ENCODE measurements at places on chromosomes 13 and 19. TPM values are rescaled to one million over a fixed set of nuclear protein-coding genes. Genes with fewer than 3 reads are reported as not detected.

DNA sequence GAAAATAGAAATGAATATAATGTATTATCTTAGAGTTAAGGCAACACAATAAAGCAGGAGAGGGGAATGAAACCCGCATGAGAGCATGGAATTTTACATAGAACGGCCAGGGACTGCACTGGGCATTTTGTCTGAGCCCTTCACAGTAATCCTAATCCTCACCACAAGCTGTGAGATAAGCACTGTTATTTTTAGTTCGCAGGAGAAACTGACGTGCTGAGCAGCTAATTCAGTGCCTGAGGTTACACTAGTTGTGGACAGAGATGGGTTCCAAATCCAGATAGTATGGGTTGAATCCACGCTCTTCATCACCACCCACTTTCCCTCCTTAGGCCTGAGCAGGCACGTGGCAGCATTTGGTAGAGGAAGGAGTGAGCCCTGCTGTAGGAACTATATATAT is 24.8 kb upstream of the ZNF527 start:
- H3K27me3 ChIP-seq = no peaks in the 10 kb centered on the region
- H3K36me3 ChIP-seq = peaks cover 79% of the 10 kb centered on the region
- DNase-seq = no peak
- H3K27ac ChIP-seq = no peak overlapping the region

GRCh38 chr13:92602560-92602959 is 624.0 kb upstream of the GPC6 start:
- no peak overlapping the region for H3K27ac ChIP-seq
- H3K27me3 ChIP-seq = no peaks in the 10 kb centered on the region
- DNase-seq = no peak
- H3K36me3 ChIP-seq = no peaks in the 10 kb centered on the region

- no peaks in the 10 kb centered on the region for H3K4me1 ChIP-seq
- H3K27me3 ChIP-seq = no peaks in the 10 kb centered on the region
- DNase-seq = no peak
- H3K36me3 ChIP-seq = no peaks in the 10 kb centered on the region
Observed at GRCh38 chr13:84834201-84834600, 951.9 kb upstream of the SLITRK1 start.

The ZNF470 gene
- 3.3 TPM for total RNA-seq

DNA sequence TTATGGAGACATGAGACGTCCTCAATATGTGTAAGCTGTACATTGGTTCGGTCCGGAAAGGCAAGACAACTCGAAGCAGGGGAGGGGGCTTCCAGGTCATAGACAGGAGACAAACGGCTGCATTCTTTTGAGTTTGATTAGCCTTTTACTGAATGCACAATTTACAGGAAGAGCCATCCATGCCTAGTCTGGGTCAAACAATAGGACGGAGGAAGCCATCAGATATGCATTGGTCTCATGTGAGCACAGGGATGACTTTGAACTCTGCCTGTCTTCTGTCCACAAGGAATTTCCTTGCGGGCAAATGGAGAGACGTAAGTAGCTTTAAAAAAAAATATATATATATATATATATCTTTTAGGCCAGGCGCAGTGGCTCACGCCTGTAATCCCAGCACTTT is 1.9 kb upstream of the CCNP start:
- no peak overlapping the region for H3K4me3 ChIP-seq
- H3K27me3 ChIP-seq = peaks cover 40% of the 10 kb centered on the region
- DNase-seq = no peak
- H3K36me3 ChIP-seq = no peaks in the 10 kb centered on the region
- H3K27ac ChIP-seq = no peak overlapping the region

- H3K4me3 ChIP-seq = no peak overlapping the region
- no peaks in the 10 kb centered on the region for H3K27me3 ChIP-seq
- DNase-seq = no peak
- peaks cover 33% of the 10 kb centered on the region for H3K36me3 ChIP-seq
Observed at GRCh38 chr13:48431431-48431830, 18.5 kb upstream of the LPAR6 start.

The JUND gene
- 462 TPM for total RNA-seq
